NCI-H1105 (cell line): ENCODE measurements at places on chromosomes 5 and 9.

GRCh38 chr9:120153258-120153657, 426.7 kb downstream of the CDK5RAP2 start:
- DNase-seq = no peak

- no peak for DNase-seq
These were observed 534.4 kb downstream of the RAB3C start for GRCh38 chr5:59117320-59117719.

GRCh38 chr9:38082446-38083287, 13.6 kb upstream of the SHB start:
- no peak for DNase-seq

DNA sequence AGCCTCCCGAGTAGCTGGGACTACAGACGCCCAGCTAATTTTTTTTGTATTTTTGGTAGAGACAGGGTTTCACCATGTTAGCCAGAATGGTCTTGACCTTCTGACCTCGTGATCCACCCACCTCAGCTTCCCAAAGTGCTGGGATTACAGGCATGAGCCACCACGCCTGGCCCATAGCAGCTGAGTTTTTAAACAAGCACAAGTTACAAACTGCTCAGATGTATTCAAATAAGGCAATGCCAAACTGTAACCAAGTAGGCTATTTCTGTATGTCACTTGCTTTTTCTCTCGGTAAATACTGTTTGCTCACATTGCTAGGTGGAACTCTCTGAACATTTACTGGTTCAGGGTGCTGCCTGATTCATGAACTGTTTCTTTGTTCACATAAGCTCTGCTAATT, 799.3 kb upstream of the NUDT12 start:
- no peak for DNase-seq

DNA sequence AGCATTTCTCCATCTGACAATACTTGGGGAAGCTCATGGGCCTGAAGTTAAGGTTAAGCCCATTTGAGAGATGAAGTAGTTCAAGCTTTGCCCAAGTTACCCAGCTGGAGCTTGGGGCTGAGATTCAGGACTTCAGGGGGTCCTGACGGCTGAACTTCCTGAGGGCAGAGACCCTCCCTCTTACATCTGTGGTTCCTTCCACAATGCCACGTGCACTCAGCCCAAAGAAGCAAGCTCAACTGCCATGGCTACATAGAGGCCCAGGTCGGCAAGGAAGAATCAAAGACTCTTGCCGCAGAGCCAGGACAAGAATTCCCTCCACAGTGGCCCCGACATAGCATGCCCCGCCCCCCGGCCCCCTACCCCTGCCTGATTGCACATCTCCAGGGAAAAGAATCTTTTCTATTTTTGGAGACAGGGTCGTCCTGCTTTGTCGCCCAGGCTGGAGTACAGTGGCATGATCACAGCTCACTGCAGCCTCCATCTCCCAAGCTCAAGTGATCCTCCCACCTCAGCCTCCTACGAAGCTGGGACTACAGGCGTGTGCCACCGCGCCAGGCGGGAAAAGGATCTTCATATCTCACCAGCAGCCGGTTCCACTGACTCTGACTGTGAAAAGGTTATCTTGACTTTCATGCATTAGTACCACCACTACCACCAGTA, 9.2 kb downstream of the PHF19 start:
- no peak for DNase-seq

- no peak for DNase-seq
These were observed 11.3 kb upstream of the ANGPTL2 start for GRCh38 chr9:127133739-127134167.

GRCh38 chr9:18673179-18673578, 199.2 kb downstream of the ADAMTSL1 start:
- no peak for DNase-seq

- no peak for DNase-seq
These were observed 17.1 kb downstream of the EFNA5 start for GRCh38 chr5:107653685-107654084.

- no peak for DNase-seq
These were observed 76.3 kb downstream of the FOCAD start for GRCh38 chr9:20760246-20760891.

DNA sequence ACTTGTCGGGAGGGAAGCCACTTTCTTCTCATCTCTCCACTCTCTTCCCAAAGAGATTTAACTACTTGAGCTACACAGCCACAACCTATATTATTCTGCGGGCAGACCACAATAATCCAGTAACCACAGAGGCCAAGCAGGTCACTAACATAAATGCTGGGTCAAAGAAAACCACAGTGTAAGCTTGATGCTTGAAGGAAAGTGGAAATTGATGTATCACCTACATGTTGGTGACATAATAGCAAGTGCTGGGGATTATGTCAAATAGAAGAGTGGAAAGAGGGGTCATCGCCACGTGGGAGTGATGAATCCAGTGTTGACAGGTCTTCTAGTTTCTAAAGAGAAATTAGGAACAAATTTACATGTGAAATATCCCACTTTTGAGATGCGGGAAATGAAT, 40.9 kb downstream of the RFK start:
- no peak for DNase-seq

- peak; percentile 72 for DNase-seq
These were observed 24.9 kb downstream of the FRMPD1 start for GRCh38 chr9:37675661-37676060.

- no peak for DNase-seq
These were observed 101.9 kb upstream of the PRDM9 start for GRCh38 chr5:23405316-23406068.

- no peak for DNase-seq
These were observed 23.3 kb downstream of the UGCG start for GRCh38 chr9:111919875-111920274.
